Stimulated activated CD4-positive, alpha-beta T cell treated with anti-CD3 and anti-CD28 coated beads, Interleukin-4, amount 100 ng/mL, for 4 hours (primary cell): ENCODE measurements at places on chromosomes 16 and 17.

- DNase-seq: no peak
Measured at GRCh38 chr16:89090182-89090630, 3.4 kb upstream of the ACSF3 start.

- DNase-seq: no peak
Measured at GRCh38 chr16:168424-168823, 2.6 kb downstream of the HBM start.

- no peak for DNase-seq
Measured at GRCh38 chr16:70754851-70755600, 45.9 kb downstream of the VAC14 start.

- no peak for DNase-seq
Measured at GRCh38 chr16:35731341-35732040, 2272.1 kb downstream of the TP53TG3F start.

- DNase-seq: no peak
Measured at GRCh38 chr17:77875051-77875780, 83.3 kb upstream of the TNRC6C start.

- DNase-seq: no peak
Measured at GRCh38 chr17:2366747-2367494, 29.6 kb downstream of the SGSM2 start.

- DNase-seq: no peak
Measured at GRCh38 chr17:62870030-62870541, 62.0 kb upstream of the MARCHF10 start.

DNA sequence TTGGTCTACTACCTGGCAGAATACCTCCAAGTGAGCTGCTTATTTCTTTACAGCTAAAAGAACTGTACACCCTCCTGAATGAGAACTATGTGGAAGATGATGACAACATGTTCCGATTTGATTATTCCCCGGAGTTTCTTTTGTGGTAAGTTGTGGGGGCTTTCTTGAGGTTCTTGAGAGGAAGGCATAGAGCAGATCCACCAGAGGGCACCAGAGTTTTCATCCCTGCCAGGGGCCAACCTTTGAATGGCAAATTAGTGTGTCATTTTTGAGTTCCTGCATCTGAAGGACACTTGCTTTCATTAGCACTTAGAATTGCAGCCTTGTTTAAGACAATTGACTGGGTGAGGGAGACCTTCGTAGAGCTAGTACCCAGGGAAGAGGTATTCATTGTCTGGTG lies 35.0 kb downstream of the NMT1 start:
- DNase-seq: no peak
